ENCODE measurements at places on chromosomes 3 and 15. TPM values are rescaled to one million over a fixed set of nuclear protein-coding genes. Genes with fewer than 3 reads are reported as not detected.

FETUB gene
- not detected for polyA plus RNA-seq

KNG1 gene
- 0.06 TPM for polyA plus RNA-seq

RPN1 gene
- polyA plus RNA-seq, result 89.1 TPM

SCN11A gene
- 4.0 TPM for polyA plus RNA-seq

ADGRG7 gene
- not detected for polyA plus RNA-seq

FBXO22 gene
- polyA plus RNA-seq, result 18.8 TPM

FSIP1 gene
- polyA plus RNA-seq, result 0.94 TPM

DNA sequence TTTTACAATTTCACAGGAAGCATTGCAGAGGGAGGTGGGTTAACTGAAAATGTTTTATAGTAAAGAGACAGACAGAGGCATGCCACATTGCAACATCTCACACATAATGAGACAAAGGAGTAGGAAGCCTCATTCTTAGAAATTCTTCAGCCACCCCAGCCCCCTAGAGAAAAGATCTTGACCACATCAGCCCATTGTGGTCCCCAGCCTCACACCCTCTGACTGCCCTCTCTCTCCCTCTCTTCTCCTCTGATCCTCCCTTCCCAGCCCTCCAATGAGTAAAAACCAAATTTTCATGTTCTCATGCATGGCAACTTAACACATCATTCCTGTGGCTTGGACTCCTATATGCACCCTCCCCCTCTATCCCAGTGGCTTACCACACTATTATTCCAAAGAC, 174.1 kb downstream of the UACA start:
- no peak for DNase-seq

DNA sequence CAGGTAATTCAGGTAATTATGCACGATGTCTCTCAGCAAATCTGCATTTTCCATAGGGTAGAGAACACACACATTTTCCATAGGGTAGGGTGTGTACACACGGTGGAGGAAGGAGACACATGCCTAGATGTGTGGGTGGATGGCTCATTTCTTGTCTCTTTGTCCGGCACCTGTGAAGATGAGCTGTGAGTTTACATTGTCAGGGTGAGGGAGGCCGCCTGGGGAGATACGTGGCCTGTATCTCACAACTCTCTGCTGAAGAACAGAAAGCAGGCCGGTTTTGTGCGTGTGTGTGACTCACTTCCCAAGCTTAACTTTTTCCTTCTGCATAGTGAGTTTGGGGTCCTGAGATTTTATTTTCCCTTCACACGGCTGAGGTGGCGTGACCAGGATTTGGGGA, 60.3 kb downstream of the SLC6A6 start:
- DNase-seq, result no peak

- DNase-seq, result no peak
These were observed 2.0 kb downstream of the MECOM start for GRCh38 chr3:169661361-169662131.

DNA sequence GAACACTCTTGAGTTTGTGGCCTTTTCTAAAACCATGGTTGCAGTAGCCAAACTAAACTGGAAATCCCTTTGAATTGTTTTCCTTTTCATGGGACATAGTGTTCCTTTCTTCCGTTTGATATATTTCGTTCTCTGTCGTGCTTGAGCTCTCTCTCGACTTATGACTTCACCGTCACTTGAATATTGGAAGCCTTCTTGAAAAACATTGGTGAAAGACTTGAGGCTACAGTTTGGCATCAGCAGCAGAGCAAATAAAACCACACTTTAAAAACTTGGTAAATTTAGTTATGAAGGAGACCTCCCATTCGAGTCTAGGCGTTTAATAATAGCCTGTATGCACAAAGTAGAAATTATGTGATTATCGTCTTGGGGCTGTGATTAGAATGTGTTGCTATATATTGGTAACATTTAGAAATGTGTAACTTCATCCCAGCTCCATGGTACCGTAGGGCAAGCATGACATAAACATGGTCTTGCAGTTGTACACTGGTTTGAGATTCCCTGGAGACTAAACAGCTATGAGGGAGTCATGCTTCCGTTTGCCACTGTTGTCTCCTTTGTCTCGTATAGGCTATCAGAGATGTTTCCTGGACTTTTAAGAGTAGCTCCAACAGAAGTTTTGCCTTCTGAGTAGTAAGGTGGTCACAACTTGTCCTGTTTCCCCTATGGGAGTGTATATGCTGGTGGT, 122.3 kb downstream of the PTPRG start:
- DNase-seq, result no peak

DNA sequence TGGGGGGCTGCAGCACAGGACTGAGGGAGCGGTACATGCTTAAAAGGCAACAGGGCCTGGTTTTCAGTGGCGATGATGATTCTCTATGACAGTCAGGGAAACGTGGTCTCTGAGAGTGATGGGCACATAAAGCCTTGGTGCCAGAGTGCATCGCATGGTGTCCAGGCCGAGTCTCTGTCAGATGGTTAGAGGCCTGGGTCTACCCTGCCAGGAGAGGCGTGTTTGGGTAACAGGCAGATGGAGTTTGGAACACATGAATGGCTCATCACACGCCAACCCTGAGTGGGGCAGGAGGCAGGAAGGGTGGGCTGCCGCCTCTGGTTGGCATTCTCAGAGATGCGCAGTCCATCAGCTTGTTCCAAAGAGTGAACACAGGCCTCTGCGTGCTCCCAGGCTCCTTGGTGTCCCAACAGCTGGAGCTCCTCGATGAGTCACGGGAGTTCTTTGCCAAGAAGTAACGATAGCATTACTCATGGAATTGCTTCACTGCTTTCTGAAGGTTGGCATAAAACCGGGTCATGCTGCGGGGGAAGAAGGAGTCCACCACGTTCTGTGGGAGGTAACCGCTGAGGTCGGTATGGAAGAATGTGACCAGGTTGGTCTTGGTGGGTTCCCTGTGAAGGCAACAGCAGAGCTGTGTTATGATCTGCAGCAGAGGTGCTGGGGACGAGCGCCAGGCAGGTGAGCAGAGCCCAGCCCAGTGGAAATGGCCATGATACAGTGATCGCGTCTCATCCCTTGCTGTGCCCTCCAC, 11.0 kb downstream of the STARD5 start:
- DNase-seq, result no peak

DNA sequence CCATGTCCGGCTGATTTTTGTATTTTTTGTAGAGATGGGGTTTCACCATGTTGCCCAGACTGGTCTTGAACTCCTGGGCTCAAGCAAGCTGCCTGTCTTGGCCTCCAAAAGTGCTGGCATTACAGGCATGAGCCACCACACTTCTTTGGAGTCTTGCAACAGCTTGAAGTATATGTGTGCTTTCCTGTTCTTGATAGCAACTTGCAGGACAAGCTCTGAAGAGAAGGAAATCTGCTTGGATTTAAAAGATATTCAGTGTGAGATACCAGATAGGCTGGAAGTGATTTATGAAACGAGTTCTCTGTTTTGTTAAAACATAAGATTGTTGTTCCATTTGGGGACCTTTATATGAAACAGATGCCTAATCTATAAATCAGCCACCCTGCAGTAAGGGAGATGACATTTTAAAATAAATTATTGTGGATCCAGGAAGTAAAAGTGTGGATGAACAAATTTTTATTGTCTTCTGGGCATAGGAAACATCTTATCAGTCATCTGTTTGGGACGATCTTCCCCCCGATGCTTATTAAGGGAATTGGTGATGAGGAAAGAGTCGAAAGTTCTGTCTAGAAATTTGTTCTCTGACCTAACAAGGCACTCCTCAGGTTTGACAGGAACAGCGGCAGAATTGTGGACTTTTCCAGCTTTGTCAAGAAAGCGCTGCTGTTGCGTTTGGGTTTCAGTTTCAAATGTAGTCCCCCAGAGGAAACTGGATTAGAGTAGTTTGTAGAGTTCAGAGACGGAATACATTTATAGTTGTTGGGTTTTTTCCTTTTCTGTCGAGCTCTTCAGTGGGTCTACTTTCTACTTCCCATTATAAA, 53.7 kb upstream of the MAGI1 start:
- DNase-seq, result peak; percentile 38

GRCh38 chr3:174859114-174859735, at the start of gene NAALADL2:
Gene NAALADL2, plus strand, starts transcription at chr3:174859334.
- DNase-seq, result no peak

DNA sequence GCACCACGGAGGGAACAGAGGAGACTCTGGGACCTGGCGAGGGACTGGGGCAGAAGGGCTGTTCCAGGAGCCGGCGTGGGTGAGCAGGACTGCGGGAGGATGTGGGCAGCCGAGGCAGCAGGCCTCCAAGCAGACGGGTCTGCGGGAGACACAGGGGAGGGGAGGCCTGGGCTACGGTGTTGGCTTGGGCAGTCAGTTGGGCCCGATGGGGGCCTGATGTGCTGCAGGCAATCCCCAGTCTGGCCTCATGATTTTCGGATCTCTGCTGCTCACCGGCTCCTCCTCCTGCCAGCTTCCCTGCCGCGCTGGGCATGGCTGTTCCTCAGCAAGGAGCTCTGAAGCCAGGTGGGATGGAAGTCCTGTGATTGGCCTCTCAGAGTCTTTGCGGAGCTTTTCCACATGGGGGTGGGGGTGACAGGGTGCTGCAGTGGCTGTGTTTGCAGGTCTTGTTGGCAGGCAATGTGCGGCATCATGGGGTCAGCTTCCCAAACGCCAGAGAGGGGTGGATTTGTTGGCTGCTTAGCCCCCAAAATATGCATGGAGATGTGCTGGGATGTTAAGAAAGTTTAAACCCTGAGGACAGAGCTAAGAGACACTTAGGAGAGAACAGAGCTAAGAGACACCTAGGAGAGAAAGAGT, 19.3 kb downstream of the MINAR1 start:
- no peak for DNase-seq

All from hindlimb muscle (tissue), 1 donor.